ENCODE measurements at places on chromosomes 5 and 9.

- DNase-seq: no peak
Observed at GRCh38 chr5:103590221-103590620, 27.6 kb upstream of the NUDT12 start.

GRCh38 chr5:72374844-72375243 is 54.7 kb downstream of the PTCD2 start:
- DNase-seq: no peak

DNA sequence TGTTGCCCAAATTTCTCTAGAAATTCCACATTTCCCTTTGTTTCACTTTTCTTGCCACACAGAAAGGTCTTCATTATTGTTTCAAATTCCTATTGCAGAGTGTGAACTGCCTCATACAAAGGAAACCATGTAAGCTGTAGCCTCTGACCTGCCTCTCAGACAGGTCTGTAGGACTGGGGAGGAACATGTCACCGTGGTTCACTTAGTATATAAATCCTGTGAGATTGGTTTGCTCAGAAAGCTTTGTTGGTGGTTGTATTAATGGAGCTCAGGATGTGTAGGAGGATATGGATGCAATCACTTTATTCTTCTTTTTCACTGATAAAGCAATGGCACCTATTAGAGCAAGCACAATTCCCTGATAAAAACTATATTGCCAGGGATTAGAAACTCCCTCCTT is 4.2 kb downstream of the SGCD start:
- DNase-seq: no peak

DNA sequence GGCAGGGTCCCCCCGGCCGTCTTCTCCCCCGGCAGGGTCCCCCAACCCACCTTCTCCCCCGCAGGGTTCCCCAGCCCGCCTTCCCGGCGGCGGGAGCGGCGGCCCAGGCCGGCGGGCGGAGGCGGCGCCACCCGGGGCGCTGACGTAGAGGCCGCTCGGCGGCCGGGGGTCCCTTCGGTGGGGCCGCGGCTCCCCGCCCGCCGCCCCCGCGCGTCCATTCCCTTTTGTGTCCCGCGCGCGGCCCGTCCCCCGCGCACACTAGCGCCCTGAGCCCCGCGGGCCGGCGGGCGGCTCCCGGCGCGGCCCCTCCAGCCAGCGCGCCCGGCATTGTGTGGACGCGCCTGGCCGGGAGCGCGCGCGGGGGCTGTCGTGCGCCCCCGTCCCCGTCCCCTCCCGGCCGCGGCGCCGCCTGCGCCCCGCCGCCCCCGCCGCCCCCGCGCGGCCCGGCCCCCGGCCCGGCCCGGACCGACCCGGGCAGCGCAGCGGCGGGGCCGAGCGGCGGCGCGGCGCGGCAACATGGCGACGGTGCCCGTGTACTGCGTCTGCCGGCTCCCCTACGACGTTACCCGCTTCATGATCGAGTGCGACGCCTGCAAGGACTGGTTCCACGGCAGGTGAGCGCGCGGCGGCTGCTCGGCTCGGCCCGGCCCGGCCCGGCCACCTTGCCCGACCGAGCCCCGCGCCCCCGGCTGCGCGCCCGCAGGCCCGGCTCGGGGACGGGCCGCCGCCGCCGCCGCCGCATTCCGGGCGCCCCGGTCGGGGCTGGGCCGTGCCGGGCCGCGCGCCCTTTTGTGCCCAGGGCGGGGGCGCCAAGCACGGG is at the start of gene PHF2:
Gene PHF2, plus strand, starts transcription at position 327 of the 820 bp plus-strand sequence. Its CDS starts 190 bp downstream, at position 517.
- no peak for DNase-seq

Measured in stimulated activated CD8-positive, alpha-beta memory T cell treated with anti-CD3 and anti-CD28 coated beads, Interleukin-15, amount 100 ng/mL, for 1 hour (primary cell).